ENCODE measurements at places on chromosomes 5 and 9.

- no peak for DNase-seq
These were observed 33.9 kb downstream of the ZFR start for GRCh38 chr5:32410630-32411029.

- no peak for DNase-seq
These were observed 13.6 kb downstream of the FNBP1 start for GRCh38 chr9:130029223-130029973.

- no peak for DNase-seq
These were observed 473.5 kb downstream of the DNAH5 start for GRCh38 chr5:13470975-13471374.

DNA sequence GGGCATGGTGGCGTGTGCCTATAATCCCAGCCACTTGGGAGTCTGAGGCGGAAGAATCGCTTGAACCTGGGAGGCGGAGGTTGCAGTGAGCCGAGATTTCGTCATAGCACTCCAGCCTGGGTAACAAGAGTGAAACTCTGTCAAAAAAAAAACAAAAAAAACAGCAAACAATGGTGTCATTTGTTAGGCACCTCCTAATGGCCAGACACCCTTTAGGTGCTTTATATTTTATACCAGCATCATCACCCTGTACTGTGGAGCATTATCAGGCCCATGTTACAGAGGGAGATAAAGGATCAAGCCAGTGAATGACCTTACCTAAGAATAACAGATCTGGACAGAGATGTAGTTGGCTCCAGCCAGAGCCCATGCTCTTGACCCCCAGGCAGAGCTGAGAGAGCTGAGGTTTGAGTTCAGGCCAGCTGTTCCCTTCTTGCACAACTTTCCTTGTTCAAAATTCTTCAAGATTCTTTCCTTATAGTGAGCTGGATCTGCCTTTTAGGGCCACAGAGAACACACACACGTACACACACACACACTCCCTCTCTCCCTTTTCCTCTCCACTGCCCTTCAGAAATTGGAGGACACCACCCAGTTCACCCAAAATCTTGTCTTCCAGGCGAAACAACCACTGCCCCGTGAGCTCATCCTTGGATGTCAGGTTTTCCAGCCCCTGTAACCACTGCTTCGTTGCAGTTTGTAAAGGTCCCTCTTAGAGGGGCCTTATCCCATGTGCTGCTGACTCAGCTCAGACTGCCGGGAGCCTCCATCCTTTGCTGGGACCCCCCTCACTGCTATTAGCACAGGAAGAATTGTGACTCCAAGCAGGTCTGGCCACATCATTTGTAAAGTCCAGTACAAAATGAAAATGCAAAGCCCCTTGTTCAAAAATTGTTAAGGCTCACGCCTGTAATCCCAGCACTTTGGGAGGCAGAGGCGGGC, 10.4 kb upstream of the PTGES start:
- no peak for DNase-seq

GRCh38 chr5:149839761-149840160, 104.8 kb downstream of the PDE6A start:
- DNase-seq = no peak

DNA sequence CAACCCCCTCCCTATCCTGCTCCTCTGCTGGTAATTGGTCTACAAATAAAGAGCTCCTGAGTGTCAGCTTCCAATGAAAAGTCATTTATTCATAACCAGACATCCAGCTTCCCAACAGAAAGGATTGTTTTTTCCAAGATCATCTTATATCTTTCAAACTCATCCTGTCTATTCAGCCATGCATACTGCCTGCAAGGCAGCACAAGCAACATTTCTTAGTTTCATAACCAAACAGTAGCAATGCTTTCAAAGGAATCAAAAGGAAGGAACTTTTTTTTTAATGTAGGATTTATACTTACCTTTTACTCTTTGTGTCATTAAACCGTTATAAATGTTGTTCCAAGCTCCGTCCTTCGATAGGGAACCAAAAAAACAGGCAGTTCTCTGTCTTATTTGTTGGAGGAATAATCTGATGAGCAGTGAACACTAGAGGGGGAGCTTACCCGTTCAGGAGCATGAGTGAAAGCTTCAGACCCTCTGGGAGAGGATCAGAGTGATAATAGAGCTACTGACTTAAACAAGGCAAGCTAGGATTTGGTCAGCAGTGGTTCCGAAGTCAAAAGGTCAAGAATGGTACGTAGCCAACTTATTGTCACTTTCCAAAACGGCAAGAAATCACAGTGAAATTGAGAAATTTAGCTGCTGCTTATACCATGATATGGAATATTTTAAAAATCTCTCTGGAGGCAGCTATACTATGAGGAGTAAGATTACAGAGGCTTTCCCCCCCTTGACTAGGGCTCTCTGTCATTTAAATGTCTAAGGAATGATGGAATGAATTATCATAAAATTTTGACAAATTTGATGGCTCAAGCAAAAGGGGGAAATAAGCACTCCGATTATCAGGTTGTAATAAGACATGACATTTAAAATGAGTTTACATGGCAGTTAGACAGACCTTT, 892.9 kb downstream of the NR2F1-AS1 start:
- DNase-seq = peak; percentile 43

- DNase-seq = no peak
These were observed 51.2 kb downstream of the MAPKAP1 start for GRCh38 chr9:125655691-125656410.

DNA sequence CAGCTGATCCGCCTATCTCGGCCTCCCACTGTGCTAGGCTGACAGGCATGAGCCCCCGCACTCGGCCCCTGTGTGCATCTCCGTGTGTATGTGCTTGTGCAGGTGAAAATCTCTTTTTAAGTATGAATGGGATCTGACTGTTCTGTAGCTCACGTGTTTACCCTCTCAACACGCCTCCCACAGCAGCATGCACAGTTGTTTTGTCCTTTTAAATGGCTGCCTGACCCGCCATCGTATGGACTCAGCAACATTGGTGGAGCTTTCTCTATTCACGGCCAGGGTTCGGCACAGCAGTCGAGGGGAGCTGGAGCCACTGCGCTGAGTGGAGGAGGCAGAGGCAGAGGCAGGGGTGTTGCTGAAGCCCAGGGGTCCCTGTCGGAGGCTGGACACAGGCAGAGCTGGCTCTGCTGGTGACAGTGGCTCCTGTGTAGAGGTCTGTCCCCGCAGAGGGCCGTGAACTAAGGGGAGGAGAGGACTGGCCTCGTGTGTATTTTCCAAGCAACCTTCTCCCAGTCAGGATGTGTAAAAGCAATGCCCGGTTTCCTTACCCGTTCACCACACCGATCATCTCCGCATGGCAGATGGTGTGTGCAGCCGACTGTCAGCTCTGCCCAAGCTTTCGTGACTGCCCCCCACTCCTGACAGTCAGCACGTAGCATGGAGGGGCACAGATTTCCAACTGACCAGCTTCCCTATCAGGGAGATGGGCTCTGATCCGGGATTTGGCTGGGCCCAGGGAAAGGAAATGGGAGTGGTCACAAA, 37.3 kb downstream of the MRPL36 start:
- DNase-seq = peak; percentile 59

DNA sequence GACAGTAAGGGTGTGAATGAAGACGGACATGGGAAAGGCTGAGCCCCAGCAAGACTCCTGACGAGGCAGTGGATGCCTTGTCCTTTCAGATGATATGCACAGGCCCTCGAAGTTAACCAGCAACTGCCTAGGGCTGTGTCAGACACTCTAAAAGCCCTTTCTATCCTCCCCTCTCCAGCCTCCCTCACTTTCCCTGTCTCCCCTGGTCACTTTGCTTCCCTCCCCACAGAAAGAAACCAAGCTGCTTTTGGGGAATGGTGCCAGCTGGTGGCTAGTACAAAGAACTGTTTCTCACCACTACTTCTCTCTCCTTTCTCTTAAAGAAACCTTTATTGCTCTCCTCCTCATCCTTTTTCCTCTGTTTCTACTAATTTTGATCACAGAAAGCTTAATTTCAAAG, 21.4 kb downstream of the LHFPL2 start:
- DNase-seq = peak; percentile 13

DNA sequence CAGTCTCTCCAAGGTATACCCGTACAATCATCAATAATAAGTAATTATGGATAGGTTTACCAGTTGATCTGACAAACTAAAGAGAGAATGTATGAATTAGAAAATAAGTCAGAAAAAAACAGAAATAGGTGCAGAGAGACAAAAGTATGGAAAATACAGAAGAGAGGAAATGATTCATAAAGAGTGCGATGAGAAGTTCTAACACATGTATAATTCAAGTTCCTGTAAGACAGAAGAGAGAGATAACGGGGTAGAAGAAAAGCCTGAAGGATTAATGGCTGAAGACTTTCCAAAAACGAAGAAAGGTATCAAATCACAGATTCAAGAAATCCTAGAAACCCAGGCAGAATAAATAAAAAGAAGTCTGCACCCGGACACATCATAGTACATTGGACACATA, 16.2 kb upstream of the SMU1 start:
- no peak for DNase-seq

DNA sequence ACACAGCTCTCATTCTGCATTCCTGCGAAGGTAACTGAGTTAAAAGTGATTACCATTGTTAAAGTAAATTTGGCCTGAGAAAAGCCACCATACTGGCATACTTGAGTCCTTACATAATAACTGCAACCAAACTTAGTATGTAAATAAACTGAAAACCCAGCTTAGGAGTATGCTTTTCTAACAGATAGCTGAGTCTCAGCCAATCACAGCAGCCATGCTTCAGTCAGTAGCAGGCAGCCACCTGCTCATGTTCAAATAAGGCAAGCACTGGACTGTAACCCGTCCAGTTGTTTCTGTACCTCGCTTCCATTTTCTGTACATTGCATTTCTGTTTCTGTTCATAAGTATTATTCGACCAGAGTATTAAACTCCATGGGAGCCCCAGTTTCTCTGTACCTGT, 58.6 kb downstream of the GCNT4 start:
- peak; percentile 3 for DNase-seq

DNA sequence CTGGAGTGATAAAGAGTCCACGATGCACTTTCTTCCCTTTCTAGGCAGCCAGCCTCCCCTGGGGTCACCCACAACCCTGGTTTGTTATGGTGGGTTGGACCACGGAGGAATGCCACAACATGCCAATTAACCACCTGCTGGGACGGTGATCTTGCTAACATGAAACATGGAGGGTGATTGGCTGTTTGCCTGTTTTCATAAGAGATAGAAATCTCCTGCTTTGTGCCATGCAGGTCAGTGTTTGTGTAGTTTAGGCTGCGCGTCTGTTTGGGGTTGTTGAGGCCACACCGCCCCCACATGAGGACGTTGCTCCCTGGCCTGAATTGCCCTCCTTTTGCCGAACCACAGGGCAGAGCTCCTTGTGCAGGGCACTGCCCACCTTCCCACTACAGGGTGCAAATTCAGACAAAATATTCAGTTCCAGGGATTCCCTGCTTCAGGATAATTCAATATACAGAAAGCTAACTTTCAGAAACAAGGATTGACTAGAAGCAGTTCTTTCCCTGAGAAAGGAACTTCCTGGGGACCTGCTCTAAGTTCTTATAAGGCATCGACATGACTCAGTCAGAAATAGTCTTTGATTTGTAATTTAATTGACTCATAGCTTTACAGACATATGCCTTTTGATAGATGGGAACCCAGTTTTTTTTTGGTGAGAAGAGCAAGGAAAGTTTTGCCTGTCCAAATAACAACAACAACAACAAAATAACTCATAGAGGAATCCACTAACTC, 427.6 kb downstream of the GADD45G start:
- no peak for DNase-seq

GRCh38 chr9:109272745-109273144, 48.1 kb downstream of the EPB41L4B start:
- no peak for DNase-seq

DNA sequence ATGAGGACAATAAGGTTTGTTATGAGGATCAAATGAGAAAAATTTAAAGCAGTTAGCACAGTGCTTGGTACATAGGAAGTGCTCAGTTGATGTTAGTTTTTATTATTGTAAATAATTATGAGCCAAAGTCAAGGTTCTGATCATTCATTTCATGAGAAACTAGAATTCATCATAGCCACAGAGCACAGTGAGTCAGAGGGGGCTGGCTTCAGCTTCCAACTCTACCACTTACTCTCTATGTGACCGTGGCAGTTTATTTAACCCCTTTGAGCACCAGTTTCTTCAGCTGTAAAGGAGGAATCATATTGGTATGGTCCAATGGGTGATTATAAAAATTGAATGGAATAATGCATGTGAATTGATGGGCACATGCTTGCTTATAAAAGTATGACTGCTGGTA, 39.4 kb downstream of the KLHL3 start:
- DNase-seq = no peak

GRCh38 chr9:125910286-125910685, 163.1 kb downstream of the PBX3 start:
- no peak for DNase-seq

DNA sequence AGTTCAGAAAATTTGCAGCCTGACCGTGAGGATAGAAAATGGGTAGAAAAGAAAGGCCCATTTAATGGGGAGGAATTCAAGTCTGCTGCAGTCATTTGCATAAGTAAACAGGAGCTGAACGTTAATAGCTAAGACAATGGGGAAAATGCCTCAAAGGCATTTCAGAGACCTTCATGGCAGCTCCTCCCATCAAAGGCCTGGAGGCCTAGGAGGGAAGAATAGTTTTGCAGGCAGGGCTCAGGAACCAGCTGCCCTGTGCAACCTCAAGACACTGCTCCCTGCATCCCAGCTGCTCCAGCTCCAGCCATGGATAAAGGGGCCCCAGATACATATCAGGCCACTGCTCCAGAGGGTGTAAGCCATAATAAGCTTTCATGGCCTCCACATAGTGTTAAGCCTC, 32.2 kb upstream of the CDH18 start:
- DNase-seq = no peak

DNA sequence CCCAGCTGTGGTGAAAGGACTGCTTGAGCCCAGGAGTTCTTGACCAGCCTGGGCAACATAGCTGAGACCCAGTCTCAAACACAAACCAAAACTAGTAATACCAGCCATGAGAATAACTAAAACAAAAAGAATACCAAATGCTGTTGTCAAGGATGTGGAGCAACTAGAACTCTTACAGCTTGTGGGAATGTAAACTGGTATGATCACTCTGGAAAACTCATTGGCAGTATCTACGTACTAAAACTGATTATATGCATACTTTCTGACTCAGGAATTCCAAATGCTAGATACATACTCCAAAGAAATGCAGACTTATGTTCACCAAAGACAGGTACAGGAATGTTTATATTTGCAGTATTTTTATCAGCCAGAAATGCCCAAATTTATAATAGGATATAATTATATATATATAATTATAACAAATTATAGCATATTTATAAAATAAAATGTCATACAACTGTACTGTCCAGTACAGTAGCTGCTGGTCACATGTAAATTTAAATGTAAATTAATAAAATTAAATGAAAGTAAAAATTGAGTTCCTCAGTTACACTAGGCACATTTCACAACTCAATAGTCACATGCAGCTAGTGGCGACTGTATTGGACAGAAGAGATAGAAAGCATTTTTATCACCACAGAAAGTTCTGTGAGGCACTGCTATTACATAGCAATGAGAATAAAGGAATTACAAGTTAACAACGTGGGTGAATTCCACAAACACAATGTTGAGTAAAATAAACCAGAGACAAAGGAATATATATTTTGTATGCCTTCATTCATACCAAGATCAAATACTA, 118.5 kb downstream of the GNAQ start:
- no peak for DNase-seq

- peak; percentile 54 for DNase-seq
These were observed 3.4 kb downstream of the EPB41L4B start for GRCh38 chr9:109317311-109317978.

GRCh38 chr5:132466433-132467286, 23.9 kb downstream of the IRF1 start:
- DNase-seq = no peak

GRCh38 chr9:77663754-77664153, 15.6 kb upstream of the GNA14 start:
- DNase-seq = no peak

GRCh38 chr5:38783011-38783561, 62.7 kb upstream of the OSMR start:
- DNase-seq = no peak
